ENCODE measurements at places on chromosomes 5 and 9.

GRCh38 chr5:39765366-39765765, 340.6 kb upstream of the DAB2 start:
- no peak for DNase-seq
- no peak overlapping the region for H3K27ac ChIP-seq
- no peak overlapping the region for H3K4me3 ChIP-seq
- no peaks in the 10 kb centered on the region for H3K36me3 ChIP-seq
- no peaks in the 10 kb centered on the region for H3K4me1 ChIP-seq

DNA sequence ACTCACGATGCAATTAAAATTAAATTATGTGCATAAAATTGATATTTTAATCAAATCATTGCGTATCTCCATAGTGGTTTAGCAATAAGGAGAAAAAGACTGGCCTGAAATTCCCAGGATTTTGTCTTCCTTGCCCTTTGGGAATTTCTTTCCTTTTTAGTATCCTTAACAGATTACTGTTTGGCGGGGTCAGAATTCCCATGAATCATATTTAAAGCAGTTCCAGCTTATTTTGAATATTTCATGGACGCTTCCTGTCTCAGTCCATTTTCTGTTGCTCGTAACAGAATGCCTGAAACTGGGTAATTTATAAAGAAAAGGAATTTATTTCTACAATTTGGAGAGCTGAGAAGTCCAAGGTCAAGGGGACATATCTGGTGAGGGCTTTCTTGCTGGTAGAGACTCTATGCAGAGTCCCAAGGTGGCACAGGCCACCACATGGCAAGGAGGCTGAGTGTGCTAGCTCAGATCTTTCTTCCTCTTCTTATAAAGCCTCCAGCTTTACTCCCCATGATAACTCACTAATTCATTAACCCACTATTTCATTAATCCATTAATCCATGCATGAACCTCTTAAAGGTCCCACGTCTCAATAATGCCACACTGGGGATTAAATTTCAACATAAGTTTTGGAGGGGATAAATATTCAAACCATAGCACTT, 37.8 kb downstream of the CDH6 start:
- H3K27me3 ChIP-seq = no peaks in the 10 kb centered on the region
- H3K4me1 ChIP-seq = peaks cover 20% of the 10 kb centered on the region
- no peak for DNase-seq
- no peak overlapping the region for H3K27ac ChIP-seq
- peaks cover 28% of the 10 kb centered on the region for H3K36me3 ChIP-seq

DNA sequence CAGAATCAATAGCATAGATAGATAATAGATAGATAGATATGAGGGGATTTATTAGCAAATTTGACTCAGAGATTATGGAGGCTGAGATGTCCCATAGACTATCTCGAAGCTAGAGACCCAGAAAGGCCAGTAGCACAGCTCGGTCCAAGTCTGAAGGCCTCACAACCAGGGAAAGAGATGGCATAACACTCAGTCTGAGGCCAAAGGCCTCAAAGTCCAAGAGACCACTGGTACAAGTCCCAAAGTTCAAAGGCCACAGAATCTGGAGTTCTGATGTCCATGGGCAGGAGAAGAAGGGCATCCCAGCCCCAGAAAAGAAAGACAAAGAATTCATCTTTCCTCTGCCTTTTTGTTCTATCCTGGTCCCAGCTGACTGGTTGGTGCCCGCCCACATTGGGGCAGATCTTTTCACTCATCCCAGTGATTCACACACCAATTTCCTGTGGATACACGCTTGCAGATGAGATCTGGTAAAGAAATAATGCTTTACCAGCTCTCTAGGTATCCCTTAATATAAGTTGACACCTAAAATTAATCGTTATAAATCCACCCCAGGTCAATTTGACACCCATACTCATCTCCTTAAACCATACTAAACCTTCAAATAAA, 127.8 kb upstream of the FBN2 start:
- no peak overlapping the region for H3K27ac ChIP-seq
- no peak for DNase-seq
- H3K27me3 ChIP-seq = no peaks in the 10 kb centered on the region
- H3K4me1 ChIP-seq = no peaks in the 10 kb centered on the region
- H3K4me3 ChIP-seq = no peak overlapping the region

DNA sequence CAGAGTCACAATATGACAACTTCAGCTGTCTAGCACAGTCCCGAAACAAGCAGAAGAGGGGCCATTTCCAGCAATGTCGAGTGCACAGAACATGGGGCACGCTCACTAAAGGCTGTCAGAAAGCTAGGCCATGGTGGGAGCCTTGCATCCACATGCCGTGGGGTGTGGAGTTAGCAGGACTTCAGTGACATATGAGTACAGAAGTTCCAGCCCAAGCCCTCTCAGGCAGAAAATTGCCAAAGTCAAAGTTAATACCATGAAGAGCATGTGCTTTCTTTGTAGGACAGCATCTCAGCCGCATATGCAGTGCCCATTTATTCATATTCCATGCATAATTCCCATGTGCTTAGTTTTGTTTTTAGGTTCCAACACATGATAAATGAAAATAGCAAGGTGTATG, 26.7 kb downstream of the ECM2 start:
- H3K36me3 ChIP-seq = no peaks in the 10 kb centered on the region
- H3K27me3 ChIP-seq = no peaks in the 10 kb centered on the region
- H3K27ac ChIP-seq = no peak overlapping the region
- peaks cover 3% of the 10 kb centered on the region for H3K4me1 ChIP-seq
